Stimulated activated CD8-positive, alpha-beta memory T cell treated with anti-CD3 and anti-CD28 coated beads, Interleukin-15, amount 100 ng/mL, for 4 hours (primary cell): ENCODE measurements at places on chromosomes 6 and 20.

GRCh38 chr20:56380375-56380774 lies 11.6 kb downstream of the AURKA start:
- no peak for DNase-seq

DNA sequence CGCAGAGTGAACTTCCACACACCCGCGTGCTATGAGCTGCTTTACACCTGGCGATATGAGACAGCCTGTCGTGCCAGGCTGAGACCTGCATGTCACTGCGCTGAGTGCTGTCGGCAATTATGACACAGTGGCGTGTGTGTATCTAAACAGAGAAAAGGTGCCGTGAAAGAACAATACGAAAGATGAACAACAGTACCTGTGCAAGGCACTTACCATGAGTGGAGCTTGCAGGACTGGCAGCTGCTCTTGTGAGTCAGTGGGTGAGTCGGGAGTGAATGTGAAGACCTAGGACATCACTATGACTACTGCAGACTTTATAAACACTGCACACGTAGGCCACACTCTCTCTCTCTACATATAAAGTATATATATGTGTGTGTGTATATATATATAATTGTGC lies 68.5 kb upstream of the DUSP22 start:
- DNase-seq: no peak

- peak; percentile 30 for DNase-seq
These were observed 523 bp downstream of the CDS2 start for GRCh38 chr20:5127204-5127858.

- no peak for DNase-seq
These were observed 1103.9 kb upstream of the GJE1 start for GRCh38 chr6:141028791-141029280.

DNA sequence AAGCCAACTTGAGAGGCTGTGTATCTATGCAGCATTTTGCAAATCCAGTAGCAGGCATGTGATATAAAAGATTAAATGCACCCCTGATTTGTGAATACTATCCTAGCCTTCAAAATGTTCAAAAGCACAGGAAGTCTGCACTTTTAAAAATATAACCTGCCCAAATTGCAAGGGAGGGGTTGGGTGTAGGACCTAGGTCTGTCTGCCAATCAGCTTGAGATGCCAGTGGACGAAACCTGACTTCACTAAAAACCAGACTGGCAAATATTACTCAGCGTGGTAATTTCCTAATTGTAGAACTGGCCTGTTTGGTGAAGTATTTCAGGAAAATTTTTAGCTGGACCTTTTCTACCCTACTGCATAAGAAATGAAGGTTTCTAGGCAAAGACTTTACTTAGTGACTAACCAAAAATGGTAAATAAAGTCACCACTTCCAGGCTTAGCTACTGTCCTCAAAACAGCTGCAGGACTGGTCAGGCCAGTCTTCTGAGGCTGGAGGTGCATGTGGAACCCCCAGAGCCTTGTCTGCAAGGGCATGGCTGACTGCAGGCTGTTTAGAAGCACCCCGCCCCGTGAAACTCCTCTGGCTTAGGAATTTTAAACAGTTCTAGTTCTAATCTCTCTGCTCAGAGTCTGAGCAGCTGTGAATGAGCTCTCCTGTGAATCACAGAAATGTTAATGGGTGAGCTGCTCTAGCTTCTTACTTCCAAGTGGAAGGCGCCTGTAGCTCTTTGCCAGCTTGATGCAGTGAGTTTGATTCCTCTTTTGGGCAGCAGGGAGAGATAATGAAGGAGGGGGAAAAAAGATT lies 104.4 kb upstream of the ESR1 start:
- DNase-seq: no peak

DNA sequence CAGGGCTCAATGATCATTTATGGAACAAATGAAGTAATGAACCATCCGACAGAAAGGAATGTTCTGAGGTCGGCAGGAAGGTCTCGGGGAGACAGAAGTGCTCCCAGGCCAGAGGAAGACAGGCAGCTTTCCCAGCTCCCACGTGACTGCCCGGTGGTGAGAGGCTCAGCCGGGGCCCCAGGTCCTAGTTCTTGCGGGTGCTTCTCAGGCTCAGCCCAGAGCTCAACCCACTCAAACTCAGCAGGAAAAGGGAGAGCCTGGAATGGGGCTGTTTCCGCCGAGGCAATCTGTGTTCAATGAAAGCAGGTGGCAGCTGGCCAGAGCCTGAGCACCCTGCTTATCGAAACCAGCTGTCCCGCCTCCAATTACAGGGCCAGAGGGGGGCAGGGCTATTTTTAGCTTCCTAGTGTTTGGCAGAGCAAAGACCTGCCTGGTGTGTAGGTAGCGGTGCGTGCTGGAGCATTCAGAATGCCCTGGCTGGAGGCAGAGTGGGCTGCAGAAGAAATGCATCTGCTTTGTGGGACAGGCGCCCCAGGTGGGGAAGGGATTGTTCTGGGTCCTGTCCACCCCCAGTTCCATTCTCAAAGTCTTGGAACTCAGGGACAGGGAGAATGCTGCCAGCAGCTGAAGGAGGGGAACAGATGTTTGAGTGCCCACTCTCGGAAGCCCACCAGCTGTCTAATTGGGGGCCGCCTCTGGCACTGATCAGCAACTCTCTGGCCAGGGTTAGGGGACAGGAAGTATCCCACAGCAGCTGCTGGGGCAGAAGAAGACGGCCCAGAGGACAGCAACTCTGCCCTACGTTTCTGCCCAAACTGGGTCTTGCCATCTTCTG lies 145.1 kb downstream of the PREX1 start:
- no peak for DNase-seq

DNA sequence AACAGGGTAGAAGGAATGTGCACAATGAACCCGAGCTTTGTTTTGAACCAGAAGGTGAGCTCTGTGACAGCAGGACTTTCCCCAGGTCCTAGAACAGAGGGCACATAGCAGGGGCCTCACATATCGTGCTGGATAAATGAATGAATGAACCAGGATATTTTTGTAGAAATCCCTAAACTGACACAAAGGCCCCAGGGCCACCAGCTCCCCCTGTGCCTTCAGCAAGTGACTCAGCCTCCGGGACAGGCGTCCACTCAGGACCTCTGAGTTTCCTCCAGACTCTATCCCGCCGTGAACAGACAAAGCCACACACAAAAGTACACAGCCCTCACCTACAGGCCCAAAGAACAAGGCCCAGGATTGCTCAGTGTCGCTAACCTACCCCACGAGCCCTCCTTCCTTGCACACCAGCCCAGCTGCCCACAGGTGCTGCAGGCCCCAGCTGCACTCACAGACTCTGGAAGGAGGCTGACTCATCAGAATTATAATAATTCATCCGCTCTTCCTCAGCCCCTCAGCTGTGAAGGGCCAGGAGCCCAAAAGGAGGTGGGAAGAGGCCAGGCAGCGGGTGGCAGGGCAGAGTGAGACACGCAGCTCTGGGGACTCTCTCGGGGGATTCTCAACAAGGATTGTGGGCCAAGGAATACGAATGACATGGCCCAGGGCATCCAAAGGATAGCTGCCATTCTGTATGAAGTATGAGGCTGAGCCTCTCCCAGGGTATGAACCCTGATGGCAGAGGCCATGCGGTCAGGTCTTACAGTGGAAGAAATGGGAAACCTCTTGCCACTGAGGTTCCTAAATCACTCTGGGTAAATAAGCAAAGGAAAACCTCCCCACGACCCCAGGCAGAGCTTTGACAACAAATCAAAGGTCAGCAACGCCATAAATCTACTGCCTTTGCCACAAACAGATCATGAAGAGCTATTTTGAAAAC lies 40.9 kb downstream of the SUMO4 start:
- DNase-seq: no peak

DNA sequence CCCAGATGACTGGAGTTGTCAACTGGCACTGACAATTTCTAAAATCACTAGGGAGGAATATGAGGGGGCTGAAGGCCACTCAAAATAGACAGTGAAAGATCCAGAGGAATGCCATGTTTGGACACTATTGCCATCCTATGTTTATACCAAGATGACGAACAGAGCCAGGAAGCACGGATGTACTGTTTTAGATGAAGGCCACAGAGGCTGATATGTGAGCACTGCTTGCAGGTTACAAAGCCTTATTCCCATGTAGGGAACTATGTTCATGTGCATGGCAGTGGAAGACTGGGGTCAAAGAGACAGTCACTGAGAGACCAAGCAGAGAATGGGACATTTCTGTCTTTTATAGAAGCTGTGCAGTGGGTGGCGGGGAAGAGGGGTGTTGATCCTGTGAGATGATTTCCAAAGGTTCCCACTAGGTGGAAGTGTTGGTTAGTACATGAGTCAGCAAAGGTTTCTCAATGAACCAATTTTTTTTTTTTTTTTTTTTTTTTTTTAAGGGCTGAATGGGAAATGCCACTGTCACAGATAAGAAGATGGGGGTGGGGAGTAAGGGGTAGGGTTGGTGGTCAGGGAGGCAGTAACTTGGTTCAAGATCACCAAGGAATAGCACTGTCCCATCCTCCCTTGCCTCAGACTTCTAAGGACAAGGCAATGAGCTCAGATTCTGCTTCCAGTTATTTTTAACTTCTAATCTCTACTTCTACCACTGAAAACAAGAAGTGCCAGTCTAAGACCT lies 46.7 kb upstream of the MOCS1 start:
- DNase-seq: no peak

- no peak for DNase-seq
These were observed 73.5 kb downstream of the ECT2L start for GRCh38 chr6:138869398-138869797.

GRCh38 chr20:14410869-14411555 lies 73.6 kb upstream of the FLRT3 start:
- no peak for DNase-seq

GRCh38 chr6:8073758-8074157 lies 9.6 kb upstream of the BLOC1S5 start:
- DNase-seq: no peak

- DNase-seq: peak; percentile 63
These were observed 69.0 kb downstream of the HFE start for GRCh38 chr6:26156105-26156849.

- no peak for DNase-seq
These were observed 230.5 kb downstream of the ZMYND8 start for GRCh38 chr20:47125758-47126591.

- no peak for DNase-seq
These were observed 256 bp downstream of the CDK19 start for GRCh38 chr6:110815015-110815410.

- no peak for DNase-seq
These were observed 187.7 kb downstream of the NFATC2 start for GRCh38 chr20:51354769-51355319.

DNA sequence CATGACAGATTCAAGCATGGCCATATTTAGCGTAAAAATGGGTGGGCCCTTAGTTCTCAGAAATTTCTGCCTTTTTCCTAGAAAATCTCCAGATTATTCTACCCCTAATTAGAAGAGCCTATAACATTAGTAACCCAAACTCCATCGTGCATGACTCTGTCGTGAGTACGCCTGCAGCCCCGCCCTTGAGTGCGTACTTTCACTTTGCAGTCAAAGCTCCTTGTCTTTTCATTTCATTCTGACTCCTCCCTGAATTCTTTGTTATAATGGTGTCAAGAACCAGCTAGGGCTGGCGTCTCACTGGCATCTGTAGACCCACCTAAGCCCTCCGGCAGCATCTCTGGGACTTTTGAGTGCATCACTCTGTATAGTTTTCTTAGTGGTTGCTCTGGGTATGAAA lies 61.7 kb upstream of the NOX3 start:
- DNase-seq: no peak

- DNase-seq: no peak
These were observed 42.5 kb downstream of the TNFAIP3 start for GRCh38 chr6:137909533-137909932.

- DNase-seq: no peak
These were observed 23.9 kb upstream of the ASXL1 start for GRCh38 chr20:32333988-32334885.

- no peak for DNase-seq
These were observed 83.7 kb downstream of the FILIP1 start for GRCh38 chr6:75409928-75410327.

GRCh38 chr20:10034717-10035571 lies at the start of gene ANKEF1:
Gene ANKEF1 (plus strand): TSS chr20:10034987. CDS start chr20:10038302, 3,315 bp downstream.
- peak; percentile 50 for DNase-seq

DNA sequence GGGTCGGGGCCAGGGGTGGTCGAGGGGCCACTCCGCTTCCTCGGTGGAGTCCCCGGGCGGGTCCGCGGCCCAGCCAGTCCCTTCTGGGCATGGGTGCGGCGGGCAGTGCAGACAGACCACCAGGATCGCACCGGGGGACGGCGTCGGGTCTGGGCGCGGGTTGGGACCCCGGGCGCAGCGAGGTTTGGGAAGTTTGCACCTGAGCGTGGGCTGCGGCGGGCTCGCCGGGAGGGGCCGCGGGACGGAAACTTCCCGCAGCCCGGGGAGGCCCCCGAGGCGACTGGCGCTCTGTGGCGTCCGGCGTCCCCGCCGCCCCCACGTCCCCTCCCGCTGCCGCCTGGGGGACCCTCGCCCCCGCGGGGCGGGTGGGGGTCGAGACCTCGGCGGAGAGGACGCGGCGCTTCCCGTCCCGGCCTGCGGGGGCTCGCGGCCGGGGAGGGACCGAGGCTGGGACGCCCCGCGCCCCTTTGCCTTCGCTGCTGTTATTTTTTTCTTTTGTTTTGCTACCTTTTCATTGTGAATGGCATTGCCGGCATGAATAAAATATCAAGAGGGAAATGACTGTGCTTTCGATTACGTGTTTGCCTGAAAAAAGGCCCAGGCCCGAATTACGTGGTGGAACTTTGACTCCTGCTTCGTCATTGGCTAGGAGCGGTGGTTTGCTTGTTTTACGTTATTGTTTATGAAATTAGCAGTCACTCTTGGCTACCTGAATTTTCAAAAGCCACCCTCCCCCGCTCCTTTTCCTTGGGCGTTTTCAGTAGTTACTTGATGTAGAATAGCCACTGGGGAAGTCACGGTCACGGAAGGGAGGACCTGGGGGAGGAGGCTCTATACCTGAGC lies 703 bp downstream of the SNX9 start:
- DNase-seq: peak; percentile 70

- DNase-seq: no peak
These were observed 257.1 kb downstream of the BCKDHB start for GRCh38 chr6:80363501-80364122.

DNA sequence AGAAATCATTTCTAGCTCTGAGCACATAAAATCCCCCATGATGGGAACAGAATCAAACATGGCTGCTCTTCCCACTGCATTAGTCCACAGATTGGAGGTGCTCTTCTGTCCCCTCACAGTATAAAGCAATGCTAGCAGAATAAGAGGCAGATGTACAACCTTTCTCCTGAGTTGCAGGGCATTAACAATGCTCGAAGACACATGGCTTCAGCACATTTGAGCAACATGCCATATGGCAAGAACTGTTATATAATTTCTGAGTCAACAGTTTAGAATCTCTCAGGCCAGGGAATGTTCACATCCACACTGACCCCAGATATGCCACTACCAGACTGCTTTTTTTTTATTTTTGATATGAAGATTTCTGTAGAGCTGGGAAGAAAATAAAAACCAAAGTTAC lies 119.6 kb downstream of the KIF13A start:
- no peak for DNase-seq

DNA sequence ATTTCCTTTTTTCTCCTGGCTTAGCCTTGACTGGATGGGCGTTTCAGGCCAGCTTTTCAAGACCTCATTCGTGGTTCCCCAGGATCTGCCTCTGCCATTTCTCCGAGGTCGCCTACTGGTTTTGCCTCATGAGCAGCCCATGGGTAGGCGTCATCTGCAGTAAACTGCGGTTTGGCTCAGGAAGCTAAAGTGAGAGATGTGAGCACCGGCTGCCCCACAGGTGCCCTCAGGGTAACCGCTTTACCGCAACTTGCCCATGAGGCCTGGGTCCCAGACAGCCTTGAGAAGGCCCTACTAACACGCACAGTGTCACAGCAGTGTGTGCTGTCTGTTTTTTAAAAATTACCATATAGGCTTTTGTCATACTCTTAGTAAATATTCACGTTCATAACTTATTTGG lies 53.4 kb upstream of the TBXT start:
- DNase-seq: no peak
